Cerebellar nuclear complex (tissue), 1 donor: ENCODE measurements at places on chromosomes 3 and 15.

- no peak for DNase-seq
These were observed 105.8 kb upstream of the UNC13C start for GRCh38 chr15:53872410-53872809.

DNA sequence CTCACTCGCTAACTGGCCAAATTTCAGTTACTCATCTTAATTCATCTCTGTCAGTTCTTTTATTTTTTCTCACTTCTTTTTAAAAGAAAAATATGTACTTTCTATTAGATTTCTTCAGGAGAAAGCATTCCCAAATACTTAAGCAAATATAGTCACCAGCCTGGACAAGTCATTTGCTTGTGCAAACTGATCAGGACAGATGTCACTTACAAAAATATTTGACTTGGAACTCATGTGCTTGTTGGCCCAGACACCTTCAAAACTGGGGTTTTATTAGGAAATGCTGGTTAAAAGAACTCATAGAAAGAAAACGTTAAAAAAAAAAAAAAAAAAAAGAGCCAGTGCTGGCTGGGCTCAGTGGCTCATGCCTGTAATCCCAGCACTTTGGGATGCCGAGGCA is 31.3 kb upstream of the FOXP1 start:
- DNase-seq, result no peak

DNA sequence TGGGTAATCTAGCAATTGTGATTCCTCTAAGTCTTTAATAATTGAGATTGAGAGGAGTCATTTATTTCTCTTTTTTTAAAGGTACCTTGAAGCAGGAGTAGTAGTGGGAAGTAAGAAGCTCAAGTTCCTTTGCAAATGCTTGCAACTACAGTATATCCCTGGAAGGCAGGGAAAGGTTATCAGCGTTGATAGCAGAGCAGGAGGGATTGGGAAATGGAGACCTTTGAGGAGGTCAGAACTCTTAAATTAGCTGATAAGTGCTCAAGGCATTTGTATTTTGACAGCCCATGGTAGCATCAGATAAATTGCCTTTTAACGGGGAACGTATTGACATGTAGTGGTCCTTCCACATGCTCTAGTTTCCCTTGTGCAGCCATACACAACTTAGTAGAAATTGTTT is 47.7 kb downstream of the MEF2A start:
- no peak for DNase-seq

- no peak for DNase-seq
These were observed 757 bp downstream of the PAQR5 start for GRCh38 chr15:69299451-69299886.

- DNase-seq, result no peak
These were observed 8.3 kb upstream of the CAMP start for GRCh38 chr3:48215019-48215418.

- no peak for DNase-seq
These were observed 818 bp downstream of the PPP1R2 start for GRCh38 chr3:195542316-195542697.

GRCh38 chr3:12138044-12138443 is 20.7 kb downstream of the TIMP4 start:
- DNase-seq, result no peak

GRCh38 chr3:2097641-2098191 is 950 bp upstream of the CNTN4 start:
- DNase-seq, result no peak

DNA sequence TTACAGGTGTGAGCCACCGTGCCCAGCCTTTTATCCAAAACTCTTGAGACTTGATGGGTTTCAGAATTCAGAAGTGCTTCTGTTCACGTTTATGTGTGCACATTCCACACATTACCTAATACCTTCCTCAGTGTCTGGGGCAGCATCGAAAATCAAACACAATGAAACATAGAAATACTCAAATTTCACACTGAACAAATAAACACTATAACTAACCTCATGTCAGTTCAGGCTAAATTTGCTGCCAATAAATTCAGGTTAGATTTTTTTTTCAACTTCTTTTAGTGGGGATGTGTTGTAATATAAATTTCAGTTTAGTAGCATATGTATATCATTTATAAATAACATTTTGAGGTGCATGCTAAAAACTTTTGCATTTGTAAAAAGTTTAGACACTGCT is 2.8 kb downstream of the EIF2AK4 start:
- no peak for DNase-seq

DNA sequence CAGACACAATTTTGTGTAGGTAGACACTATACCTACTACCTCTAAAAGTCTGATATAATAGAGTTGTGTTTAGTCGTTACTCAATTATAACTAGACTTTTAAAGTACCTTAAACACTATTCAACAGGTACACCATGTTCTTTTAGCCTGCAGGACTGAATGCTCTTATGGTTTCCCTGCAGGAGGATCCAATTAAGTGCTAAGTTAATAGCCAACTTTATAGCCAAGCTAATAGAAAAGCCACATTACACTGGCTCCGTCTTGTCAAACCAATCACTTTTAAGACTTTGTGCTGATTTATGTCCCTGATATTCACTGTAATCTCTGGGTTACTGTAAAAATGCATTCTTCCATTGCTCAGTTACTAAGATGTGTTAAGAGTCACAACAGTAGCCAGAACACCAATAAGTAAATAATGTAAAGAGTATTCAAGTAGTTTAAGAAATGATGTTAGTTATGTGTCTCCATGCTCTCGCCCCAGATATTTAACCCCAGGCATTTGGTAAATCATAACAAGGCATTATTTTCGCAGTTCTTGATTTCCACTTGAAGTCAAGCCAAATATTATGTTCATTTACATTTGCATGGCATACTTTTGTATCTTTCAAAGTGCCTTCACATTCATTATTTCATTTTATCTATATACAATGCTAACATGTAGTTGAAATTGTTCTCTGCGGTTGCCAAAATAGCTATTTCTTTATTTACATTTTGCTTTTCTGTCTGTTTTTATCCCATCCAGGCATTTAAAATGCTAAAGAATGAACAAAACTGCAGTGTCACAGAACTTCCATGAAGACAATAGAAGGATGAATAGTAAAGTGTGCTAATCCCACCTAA is 42.7 kb upstream of the AP4E1 start:
- DNase-seq, result no peak
